ENCODE measurements at places on chromosomes 11 and 22. TPM values are rescaled to one million over a fixed set of nuclear protein-coding genes. Genes with fewer than 3 reads are reported as not detected.

The FAM111A gene
- 41.5 TPM for total RNA-seq

The BATF2 gene
- 0.94 TPM for total RNA-seq

GRCh38 chr11:116906479-116906878 is 69.1 kb upstream of the APOA1 start:
- H3K4me1 ChIP-seq = no peaks in the 10 kb centered on the region
- H3K36me3 ChIP-seq = no peaks in the 10 kb centered on the region
- H3K4me3 ChIP-seq = no peak overlapping the region
- H3K27ac ChIP-seq = no peak overlapping the region

DNA sequence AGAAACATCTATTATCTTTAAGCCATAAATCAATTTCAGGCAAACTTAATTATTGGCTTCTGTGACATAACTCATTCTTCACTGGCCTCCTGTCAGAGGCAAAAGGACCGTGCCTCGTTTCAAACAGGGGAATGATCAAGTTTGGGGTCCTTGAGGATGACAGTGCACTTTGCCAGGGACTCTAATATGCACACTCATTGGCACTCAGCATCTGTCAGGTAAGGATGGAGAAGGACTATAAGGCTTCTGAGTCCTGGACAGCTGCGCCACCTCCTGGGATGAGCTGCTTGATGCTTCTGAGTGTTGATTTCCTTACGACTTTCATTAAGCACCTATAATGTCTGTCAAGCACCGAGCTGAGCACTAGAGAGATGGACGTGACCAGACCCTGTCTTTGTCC is 20.2 kb downstream of the BPIFC start:
- H3K36me3 ChIP-seq = no peaks in the 10 kb centered on the region
- H3K27ac ChIP-seq = no peak overlapping the region
- H3K4me1 ChIP-seq = no peaks in the 10 kb centered on the region
- H3K4me3 ChIP-seq = no peak overlapping the region

- no peak for DNase-seq
- no peaks in the 10 kb centered on the region for H3K27me3 ChIP-seq
- no peak overlapping the region for H3K27ac ChIP-seq
- no peaks in the 10 kb centered on the region for H3K36me3 ChIP-seq
- H3K4me1 ChIP-seq = no peaks in the 10 kb centered on the region
Observed at GRCh38 chr11:37988031-37988430, 1390.0 kb upstream of the RAG2 start.

Measured in testis (tissue), 5 donors.